Thymus (tissue), 14 donors: ENCODE measurements at places on chromosomes 5 and 9.

- DNase-seq: no peak
Observed at GRCh38 chr9:7088611-7089010, 330.8 kb downstream of the KDM4C start.

DNA sequence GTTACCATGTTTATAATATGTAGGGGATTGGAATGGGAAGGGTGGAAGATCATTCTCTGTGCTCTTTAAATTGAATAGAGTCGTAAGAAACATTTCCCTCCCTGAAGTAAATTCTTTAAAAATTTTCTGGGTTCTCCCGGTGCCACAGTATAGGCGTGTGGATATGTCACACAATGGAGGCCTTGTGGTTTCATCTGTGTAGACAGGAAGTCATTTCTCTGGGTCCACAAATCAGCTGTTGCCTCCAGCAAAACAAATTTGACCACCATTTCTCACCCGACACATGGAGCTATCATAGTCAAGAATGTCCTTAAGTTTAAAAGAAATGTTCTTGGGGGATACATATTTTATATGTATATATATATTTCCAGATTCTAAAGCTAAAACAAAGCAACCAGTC lies 17.4 kb downstream of the CEP78 start:
- DNase-seq: no peak

DNA sequence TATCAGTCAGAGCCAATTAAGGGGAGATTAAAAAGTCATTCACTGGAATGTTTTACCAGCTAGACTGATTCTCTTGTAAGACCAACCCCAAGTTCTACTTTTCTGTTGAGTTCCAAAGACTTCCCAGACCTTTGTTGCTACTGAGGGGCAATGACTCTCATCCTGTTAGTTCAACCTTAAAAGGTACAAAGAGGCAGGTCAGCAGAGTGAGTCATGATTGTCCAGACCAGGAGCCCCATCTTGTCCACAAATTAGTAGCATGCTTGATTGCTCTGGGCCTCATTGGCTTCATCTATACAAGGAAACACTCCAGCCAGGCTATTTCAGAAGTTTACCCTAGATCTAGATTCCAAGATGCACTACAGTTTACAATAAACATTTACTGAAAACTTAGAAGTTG lies 79.9 kb upstream of the IL7R start:
- DNase-seq: no peak

GRCh38 chr5:7773178-7773577 lies 77.8 kb downstream of the CFAP90 start:
- no peak for DNase-seq

- no peak for DNase-seq
Observed at GRCh38 chr9:33202018-33202417, 34.9 kb upstream of the B4GALT1 start.

DNA sequence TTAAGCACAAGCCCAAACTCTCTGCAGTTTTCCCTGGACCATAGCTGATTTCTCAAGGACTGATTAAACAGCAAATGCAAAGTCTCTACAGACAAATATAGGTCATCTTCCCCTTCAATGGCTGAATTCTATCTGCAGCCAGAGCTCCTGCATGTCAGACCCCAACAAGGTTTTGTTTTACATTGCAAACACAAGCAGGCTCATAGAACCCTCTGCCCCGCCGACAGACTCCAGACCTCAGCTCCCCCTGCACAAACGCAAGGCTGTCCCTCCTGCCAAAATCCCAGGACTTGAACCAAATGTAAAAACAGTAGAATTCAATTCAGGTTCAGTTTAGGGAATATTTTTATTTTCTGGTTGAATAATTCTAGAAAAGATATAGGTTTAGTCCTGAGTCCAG lies 526.7 kb upstream of the TRPC7 start:
- no peak for DNase-seq

DNA sequence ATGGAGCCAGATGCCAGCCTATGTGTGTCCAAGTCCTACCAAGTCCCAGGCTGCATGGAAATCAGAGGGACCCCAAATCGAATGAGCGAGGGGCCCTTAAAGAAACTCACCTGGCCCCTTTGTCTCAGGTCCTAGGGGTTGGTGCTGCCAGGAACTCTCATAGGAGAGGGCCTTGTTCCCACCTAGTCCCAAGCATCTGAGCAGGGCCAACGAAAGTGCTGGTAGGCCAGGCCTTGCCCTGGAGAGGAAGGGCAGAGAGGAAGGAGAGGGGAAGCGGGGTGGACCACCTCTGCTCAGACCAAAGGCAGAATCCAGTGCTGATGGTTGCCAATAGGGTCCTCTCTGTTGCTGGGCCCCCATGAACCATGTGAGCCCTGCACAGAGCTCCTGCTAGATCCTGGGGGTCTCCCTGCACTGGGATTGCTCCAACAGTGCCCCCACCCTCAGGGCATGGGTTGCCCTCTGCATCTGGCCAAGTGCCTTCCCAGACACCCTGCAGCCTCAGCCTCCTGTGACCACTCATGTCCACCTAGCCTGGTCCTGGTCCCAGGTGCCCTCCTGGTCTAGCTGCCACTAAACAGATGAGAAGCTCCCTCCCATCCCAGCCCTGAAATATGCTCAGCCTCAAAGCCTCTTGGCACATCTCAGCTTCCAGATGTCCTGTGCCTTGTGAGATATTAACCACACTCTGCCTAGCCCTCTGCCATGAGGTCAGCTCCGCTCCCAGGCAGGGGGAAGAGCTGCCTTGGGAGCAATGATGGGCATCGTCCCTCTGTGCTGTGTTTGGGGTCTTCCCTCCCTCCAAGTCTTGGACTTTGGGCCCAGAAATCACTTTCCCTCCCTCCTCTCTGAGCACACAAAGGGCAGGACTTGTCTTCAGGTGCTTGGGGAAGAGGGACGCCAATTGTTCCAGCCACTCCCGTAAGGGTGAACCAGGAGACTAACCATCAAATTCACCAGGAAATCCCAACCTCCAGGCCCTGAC lies 109.6 kb downstream of the ADAMTS2 start:
- DNase-seq: no peak

GRCh38 chr9:95250462-95251221 lies 66.9 kb downstream of the FANCC start:
- DNase-seq: no peak

- no peak for DNase-seq
Observed at GRCh38 chr9:7266911-7267595, 509.3 kb downstream of the KDM4C start.

- DNase-seq: no peak
Observed at GRCh38 chr9:120922404-120923195, 4.0 kb downstream of the TRAF1 start.

GRCh38 chr5:82918311-82919031 lies 158.7 kb downstream of the TMEM167A start:
- no peak for DNase-seq

DNA sequence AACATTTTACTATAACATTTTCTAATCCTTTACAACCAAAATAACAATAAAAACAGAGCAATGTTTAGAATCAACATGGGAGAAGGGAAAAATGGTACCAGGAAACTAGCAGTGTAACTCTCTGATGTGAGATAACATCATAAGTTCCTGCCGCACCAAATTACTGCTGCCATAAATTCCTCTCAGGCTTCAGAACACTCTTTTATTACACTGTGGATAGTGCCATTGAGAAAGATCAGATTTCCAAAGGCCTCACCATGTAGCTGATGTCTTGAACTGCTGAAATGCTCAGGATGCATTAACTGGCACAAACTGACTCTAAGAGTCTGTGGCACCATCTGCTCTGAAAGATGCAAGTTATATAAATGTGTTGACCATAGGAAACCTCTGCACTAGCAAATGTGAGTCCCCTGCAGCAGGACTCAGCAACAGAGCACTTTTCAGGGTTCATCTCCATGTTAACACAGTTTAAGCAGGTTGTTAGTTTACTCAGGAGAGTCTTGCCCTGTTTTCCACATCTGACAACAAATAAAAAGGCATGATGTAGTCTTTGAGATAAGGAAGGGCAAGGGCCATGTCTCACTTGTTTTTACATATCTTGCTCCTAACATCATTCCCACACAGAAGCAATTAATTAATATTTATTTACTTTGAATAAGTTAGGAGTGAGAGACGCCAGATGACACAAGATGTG lies 218.1 kb downstream of the CETN3 start:
- DNase-seq: no peak

- DNase-seq: no peak
Observed at GRCh38 chr5:6410421-6410820, 32.1 kb upstream of the MED10 start.

DNA sequence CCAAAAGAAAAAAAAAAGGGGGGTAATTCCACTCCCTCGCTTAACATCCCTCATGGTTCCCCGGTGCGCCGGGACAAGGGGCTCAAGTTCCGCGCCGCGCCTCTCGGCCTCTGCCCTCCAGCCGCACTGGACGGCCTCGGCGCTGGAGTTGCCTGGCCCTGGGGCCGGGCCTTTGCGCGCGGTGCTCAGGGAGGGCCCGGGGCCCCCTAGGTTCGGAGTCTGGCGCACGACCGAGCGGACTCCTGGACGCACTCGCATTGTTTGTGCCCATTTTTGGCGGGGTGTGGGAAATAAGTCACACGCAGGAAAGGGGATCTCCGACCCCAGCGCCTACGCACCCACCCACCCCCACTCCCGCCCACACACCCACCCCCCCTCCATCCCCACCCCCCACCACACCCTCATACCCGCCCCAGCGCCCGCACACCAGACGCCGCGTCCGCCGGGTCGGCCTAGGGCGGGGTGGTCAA lies 381 bp downstream of the MED22 start:
- no peak for DNase-seq

- DNase-seq: no peak
Observed at GRCh38 chr5:149301744-149302380, 30.2 kb downstream of the AFAP1L1 start.

GRCh38 chr5:58127255-58128220 lies 332.3 kb downstream of the PLK2 start:
- DNase-seq: no peak

- DNase-seq: no peak
Observed at GRCh38 chr9:85743275-85744128, 1.7 kb upstream of the AGTPBP1 start.

DNA sequence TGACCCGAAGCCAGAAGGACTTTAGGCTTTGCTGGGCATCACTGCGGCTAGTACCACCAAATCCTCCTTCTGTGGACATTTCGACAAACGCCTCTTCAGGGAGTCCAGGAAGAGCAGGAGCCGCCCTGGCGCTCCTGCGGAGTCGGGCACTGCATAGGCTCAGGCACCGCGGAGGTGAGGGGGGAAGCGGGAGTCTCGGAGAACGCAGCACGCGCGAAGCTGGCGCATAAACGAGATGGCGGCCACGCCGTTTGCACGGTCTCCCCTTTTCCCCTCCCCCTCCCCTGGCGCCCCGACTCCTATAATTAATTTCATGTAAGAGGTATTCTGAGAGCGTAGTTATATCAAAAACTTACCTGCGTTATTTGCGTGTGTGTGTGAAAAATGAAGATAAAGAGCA lies 137.8 kb upstream of the GAS1 start:
- DNase-seq: no peak

- DNase-seq: no peak
Observed at GRCh38 chr5:1302258-1302657, 7.4 kb upstream of the TERT start.

GRCh38 chr9:111873901-111874300 lies 22.7 kb upstream of the UGCG start:
- no peak for DNase-seq

GRCh38 chr9:121696930-121697329 lies 45.5 kb downstream of the DAB2IP start:
- no peak for DNase-seq

- no peak for DNase-seq
Observed at GRCh38 chr5:162624110-162624509, 556.5 kb downstream of the GABRG2 start.

DNA sequence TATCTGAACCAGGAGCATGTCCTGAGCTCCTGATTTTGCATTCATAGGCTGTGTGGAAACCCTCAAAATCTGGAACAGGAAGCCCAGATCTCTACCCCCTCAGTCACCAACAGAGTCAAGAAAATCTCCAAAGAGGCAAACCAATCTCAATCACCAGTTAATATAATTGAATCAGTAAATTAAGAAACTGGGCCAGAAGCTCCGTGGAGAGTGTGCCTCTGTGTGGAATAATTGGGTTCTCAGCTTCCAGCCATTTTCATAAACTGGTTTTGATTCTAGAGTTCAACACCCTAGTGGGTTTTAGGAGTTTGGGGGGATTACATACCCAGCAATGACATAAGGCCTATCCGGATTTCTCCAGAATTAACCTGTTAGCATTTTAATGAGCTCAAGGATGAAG lies 362.9 kb downstream of the IRX2 start:
- DNase-seq: no peak

DNA sequence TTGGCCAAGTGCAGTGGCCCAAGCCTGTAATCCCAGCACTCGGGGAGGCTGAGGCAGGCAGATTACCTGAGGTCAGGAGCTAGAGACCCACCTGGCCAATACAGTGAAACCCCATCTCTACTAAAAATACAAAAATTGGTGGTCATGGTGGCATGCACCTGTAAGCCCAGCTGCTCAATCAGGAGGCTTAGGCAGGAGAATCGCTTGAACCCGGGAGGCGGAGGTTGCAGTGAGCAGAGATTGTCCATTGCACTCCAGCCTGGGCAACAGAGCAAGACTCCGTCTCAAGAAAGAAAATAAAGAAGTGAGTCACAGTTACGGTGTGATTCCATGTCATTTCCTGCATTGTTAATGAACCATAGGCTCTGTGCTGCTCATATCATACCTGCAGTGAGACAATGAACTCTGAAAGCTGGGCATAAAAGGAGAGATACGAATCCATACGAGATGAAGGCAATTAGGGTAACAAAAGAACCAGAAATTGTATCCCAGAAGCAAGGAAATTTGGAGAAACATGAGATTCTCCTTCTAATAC lies 44.6 kb downstream of the TIMD4 start:
- no peak for DNase-seq

DNA sequence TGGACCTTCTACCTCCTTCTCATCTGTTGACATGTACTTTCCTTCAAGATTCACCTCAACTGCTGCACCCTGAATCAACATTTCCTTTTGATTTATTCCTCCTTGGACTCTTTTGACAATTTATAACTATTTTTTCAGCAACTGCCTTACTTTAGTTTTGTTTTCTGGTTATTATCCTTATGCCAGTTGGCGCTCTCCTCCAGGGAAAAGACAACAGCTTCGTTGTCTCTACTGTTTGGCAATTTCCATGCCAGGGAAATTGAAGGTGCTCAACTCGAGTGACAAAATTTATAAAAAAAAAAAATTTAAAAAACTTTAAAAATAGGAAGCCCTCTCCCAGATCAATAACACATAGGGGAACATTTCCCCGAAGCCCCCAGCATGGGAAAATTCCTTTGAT lies 549.2 kb upstream of the DMAC1 start:
- no peak for DNase-seq

GRCh38 chr5:124790301-124790894 lies 44.0 kb upstream of the ZNF608 start:
- no peak for DNase-seq

- DNase-seq: peak; percentile 83
Observed at GRCh38 chr5:168747987-168748777, 169.0 kb upstream of the PANK3 start.

GRCh38 chr5:74424162-74424868 lies 216.2 kb downstream of the ENC1 start:
- DNase-seq: no peak

- no peak for DNase-seq
Observed at GRCh38 chr5:79591326-79591725, 20.9 kb upstream of the TENT2 start.

- DNase-seq: no peak
Observed at GRCh38 chr5:149415066-149415967, 36.2 kb upstream of the IL17B start.

- no peak for DNase-seq
Observed at GRCh38 chr5:105868038-105868780, 1802.5 kb downstream of the EFNA5 start.

- DNase-seq: no peak
Observed at GRCh38 chr5:16963821-16964220, 27.7 kb upstream of the MYO10 start.

GRCh38 chr5:109126481-109126880 lies 283.3 kb downstream of the PJA2 start:
- DNase-seq: no peak

GRCh38 chr9:110994771-110995241 lies 43.5 kb downstream of the LPAR1 start:
- DNase-seq: no peak
